ENCODE measurements at places on chromosomes 2 and 18.

DNA sequence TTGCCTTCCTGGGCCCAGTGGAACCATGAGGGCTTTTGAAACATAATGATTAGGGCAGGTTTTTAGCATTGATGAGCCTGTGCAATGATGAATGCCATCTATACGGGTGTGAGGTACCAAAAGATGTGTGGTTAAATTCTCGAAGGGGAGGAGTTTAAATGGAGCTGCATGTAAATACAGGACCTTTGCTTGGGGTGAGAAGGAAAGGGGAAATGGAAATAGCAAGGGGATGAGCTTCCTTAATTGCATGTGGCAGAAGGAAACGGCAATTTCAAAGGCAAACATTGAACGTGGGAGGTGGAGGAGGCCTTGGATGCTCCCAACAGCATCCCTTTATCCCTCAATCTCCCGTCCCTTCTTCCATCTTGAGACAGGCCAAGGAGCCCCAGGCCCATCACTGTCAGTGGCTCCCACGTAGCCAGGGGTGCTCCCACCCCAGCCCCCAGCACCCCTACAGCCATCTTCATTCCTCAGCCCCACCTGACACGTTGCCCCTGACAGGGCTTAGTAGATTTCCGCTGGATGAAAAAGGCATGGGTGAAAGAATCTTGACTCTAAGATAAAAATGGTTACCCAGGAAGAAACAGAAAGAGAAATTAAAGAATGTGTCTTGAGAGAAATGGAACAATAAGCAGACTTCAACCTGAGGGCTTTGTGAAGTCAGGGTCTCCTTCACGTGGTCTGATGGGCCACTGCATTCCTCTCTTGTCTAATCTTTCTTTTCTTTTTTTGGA, 32.5 kb downstream of the INPP5D start:
- no peak for DNase-seq

- DNase-seq: no peak
Measured at GRCh38 chr2:20356042-20356441, 5.4 kb upstream of the PUM2 start.

- DNase-seq: no peak
Measured at GRCh38 chr2:7053650-7054265, 136.5 kb downstream of the RNF144A start.

- no peak for DNase-seq
Measured at GRCh38 chr2:215507136-215507535, 71.3 kb upstream of the FN1 start.

All from stimulated activated CD8-positive, alpha-beta memory T cell treated with anti-CD3 and anti-CD28 coated beads, Interleukin-4, amount 100 ng/mL, for 4 hours (primary cell).